ENCODE measurements at places on chromosomes 1 and 21. TPM values are rescaled to one million over a fixed set of nuclear protein-coding genes. Genes with fewer than 3 reads are reported as not detected.
A peak's percentile ranks its signal among the peaks of the same experiment; 100 is the strongest.

- no peak for DNase-seq
Observed at GRCh38 chr1:229784834-229785233, 158.8 kb downstream of the URB2 start.

DNA sequence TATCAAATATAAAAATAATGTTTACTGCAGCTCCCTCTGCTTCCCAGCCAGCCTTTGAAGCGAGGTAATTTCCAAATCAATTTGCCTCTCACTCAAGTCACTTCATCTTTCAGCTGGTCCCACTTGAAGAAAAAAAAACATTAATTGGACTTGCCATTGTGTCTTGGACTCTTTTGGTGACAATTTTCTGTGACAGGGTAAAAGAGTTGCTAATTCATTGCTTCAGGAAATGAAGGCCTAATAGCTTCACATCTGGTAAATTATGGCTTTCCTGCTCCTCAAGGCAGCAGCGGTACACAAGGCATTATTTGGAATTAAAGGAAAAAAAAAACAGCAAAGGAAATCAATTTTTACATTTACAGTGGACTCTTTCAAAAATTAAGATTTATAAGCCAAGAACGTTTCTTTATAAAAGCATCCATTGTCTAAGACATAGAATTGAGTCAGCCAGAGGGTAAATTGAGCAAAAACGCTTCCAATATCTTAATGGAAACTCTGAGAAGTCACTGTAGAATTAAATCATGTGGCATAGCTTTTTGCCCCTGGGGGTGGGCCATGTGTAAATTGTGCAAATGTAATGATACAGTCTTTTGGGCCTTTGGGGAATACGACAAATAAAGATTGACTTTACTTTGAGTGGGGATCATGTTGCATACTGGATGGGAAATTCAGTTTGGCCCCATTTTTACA lies 102.5 kb downstream of the LYPLAL1 start:
- no peak for DNase-seq

GRCh38 chr1:203281851-203282661 lies 23.3 kb upstream of the BTG2 start:
- no peak for DNase-seq

GRCh38 chr1:168687816-168688215 lies 41.2 kb downstream of the DPT start:
- no peak for DNase-seq

DNA sequence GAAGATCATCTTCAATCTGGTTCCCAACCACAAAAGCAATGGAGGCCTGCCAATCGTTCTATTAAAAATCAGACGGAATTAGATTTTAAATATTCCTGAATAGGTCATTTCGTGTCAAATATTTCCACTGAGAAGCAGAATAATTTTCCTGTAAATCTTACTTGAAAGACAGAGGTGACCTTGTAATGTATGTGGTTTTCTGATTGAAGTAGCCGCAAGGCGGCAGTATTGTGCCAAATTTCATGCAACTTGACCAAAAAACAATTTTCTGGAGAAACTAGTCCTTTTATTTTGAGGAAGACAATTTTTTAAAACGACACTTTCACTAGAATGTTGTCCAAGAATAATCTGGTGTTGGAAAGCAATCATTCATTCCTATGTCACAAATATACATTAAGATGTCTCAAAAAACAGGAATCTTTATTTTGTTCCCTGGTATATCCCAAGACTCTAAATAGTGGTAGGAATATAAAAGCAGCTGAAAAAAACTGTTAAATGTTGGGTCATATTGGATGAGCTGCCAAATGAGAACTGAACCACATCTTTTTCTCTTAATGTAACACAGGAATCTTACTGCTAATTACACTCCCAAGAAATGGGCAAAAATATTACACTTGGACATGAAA lies 33.6 kb downstream of the SPAG17 start:
- DNase-seq, result no peak

DNA sequence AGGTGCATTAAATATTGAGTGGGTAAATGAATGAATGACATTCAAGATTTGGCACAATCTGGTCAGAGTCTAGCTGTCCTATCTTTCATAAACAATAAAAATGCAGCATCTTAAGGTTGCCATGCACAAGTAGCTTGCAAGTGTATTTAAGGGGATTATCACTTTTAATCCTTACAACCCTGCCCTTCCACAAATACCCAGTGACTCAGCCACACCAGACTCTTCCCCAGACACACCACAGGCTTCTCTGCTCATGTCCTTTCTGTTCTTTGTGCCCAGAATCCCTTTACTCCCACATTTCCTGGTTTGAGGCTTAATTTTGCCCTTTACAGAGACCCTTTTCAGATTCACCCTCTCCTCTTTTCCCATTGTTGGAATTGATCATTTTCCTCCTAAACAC lies 59.8 kb downstream of the KIRREL1 start:
- DNase-seq, result no peak

GRCh38 chr1:30880678-30881318 lies 27.8 kb downstream of the SDC3 start:
- no peak for DNase-seq

DNA sequence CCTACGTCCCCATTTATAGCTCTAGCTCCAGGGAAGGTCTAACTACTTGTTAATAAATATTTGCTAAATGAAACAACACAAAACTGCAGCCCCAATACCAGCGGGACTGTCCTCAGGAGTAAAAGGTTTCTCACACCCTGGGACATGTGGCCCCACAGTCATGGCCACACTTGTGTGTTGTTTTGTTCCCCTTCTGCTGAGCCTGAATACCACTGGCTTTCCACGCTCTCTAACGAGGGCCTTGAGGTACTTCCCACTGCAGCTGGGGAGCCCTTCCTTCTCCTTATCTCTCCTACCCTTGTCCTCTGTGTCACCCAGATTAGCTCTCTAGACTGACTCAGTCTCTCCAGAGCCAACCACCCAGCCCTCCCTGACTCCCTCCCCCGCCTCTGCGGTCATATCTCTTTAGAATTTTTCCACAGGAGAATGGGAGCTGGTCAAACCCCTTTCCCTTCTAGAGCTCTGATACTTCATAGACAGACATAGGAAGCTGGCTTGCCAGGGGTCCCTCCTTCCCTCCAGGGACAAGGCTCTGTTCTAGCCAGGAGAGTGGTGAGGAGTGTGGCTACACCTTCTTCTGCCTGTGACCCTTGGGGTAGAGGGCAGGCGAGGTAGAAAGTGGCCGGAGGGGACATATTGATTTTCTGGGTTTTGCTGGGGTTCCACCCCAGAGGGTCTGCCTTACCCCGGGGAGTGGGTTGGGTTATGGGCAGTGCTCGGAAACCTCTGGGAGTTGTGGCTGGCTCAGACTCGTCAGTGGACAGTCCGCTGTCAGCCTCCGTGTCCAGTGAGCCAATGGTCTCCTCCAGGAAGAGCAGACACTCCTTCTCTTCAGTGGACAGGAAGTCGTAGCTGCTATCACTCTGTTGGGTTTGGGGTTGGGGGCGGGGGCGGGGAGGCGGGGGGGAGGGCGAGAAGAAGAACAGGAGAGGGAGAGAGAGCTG lies 8.1 kb downstream of the C1orf116 start:
- DNase-seq, result no peak

DNA sequence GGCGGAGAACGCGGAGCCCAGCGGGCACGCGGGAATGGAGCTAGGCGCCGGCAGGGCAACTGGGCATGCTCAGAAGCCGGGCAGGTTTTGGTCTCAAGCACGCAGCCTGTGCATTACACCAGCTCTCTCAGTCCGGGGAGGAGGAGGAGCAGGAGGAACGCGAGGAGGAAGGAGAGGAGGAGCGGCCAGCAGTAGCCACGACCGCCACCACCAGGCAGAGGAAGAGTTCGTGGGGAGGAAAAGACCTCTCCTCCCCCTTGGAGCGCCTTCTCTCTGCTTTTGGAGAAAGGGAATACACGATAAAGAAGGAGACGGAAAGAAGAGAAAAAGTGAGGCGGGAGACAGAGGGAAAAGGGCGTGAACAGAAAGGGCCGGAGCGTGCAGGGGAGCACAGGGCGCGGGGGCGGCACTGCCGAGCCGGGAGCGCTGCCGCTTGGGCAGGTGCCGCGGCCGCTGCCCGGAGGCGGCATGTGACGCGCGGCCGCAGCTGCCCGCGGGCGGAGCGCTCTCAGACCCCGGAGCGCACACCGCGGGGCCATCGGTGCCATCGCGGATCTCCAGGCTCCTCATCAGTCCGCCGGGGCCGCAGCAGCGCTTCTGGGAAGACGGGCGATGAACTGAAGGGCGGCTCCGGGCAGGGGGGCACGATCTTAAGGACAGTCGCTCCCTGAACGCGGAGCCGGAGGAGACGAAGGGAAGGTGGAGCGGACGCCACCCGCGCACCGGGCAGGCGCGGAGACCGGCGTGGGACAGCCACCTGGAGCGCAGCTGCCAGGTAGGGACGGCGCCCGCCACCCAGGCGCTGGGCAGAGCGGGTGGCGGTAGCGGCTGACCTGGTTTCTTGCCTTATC lies at the start of gene CHRM3:
Gene CHRM3, plus strand, starts transcription at position 116 of the 851 bp plus-strand sequence. CDS start 520,884 bp downstream, outside the sequence.
- DNase-seq, result peak; percentile 29

DNA sequence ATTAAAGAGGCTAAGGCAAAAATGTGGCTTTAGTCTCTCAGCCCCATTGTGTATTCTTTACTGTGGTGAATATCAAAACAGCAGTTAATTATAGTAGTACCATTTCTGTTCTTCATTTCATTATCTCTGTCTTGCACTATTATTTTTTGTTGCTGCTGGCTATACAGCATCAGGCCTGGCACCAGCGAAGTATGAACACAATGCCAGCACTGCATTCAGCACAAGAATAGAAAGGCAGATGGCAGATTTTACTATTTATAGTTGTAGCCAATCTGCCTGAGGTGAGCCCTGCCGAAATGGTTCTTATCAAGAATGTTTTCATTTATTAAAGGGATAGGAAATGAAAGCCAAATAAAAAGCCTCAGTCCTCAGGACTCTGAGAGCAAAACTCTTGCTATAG lies 72.1 kb downstream of the GPR52 start:
- no peak for DNase-seq

DNA sequence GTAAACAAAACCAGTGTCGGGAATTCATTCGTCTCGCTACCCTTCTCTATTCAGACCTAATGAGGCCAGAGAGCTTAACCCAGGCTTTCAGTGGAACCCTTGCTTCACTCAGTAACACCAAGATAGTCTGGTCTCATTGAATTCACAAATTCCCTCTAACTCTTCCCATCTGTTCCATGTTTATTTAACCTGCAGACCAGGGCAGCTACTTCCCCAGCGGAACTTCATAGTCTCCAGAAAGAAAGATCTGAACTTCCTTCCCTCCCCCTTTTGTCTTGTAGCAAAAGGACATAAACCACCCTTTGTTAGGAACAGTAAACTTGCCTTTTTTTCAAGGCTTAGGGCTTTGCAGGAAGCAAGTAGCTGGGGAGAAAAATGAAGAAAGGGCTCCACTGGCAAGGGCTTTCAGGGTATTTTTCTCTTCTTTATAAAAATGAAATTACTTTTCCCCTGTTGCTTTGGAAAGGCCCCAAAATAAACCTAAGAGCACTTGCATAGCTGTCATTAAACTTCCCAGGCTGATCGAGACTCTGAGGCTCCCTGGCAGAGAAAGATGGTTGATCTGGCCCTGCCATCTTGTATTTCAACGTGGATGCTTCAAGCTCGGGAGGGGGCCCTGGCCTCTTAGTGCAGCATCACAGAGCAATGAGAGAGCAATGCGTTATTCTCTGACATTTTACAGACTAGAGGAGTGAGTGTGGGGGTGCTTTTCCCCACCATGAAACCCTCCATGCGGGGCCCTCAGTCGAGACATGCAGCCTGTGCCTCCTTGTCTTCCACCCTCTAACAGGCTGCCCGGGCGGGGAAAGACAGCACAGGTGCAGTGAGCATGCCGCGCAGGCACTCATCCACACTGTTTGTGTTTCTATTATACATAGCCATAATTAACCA lies 30.0 kb downstream of the MIS18A start:
- no peak for DNase-seq

GRCh38 chr1:28281608-28282425 lies 22.5 kb downstream of the SESN2 start:
- no peak for DNase-seq

DNA sequence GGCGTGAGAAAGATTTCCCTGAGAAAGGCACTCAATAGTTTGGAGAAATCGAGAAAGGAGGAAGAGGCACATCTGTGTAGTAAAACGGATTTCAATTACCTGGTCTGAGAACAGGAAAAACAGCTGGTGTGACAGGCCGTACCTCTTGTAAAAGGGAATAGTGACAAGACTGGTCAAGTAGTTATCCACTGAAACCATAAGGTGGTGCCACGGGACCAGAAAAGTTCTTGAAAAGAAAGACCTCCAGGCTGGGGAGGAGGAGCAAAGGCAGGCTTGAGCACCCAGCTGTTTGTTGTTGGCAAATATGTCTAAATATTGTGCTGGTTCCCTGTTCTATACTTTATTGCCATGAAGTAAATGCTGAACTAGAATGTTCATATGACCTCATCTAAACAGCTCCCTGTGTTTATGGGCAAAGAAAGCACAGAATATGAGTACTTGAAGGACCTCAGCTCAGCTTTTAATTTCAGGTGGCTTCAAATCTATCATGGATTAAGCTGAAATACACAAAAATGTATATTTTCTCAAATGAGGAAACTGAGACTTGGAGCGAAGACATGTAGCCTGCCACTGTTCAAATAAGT lies 4.0 kb downstream of the HAO2 start:
- DNase-seq, result no peak

DNA sequence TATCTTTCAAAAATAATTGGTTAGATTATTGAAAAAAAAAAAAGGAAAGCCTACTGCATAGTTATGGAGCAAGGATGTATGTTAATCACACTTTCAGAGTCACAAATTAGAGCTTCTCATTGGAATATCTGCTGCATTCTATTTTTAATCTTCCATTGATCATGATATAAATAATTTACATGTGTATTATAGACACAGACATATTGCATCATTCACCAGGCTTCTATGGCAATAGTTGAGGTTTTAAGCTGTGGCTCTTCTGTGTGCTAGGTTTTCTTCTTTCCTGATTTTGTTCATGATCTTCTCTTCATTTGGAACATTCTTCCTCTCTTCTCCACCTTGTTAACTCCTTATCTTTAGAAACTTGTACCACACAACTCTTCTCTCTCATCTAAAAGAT lies 123.2 kb upstream of the HMCN1 start:
- DNase-seq, result no peak

- no peak for DNase-seq
Observed at GRCh38 chr21:15441992-15442391, 287.8 kb upstream of the USP25 start.

- peak; percentile 45 for DNase-seq
Observed at GRCh38 chr1:177448652-177449357, 278.0 kb downstream of the BRINP2 start.

- no peak for DNase-seq
Observed at GRCh38 chr1:38038861-38039260, 7.7 kb downstream of the POU3F1 start.

- DNase-seq, result no peak
Observed at GRCh38 chr1:180936110-180937011, 23.7 kb downstream of the KIAA1614 start.

Gene GJB5
- not detected for total RNA-seq

Gene POU3F1
- not detected for total RNA-seq

Gene ASCL5
- not detected for total RNA-seq

Gene DNAI4
- total RNA-seq, result 99.5 TPM

Gene FTCD
- 4.5 TPM for total RNA-seq

Gene CITED4
- total RNA-seq, result 15.6 TPM

All from uterus (tissue), 4 donors.